ENCODE measurements at places on chromosomes 12 and 14. TPM values are rescaled to one million over a fixed set of nuclear protein-coding genes. Genes with fewer than 3 reads are reported as not detected.

- no peak for DNase-seq
- H3K4me1 ChIP-seq: no peaks in the 10 kb centered on the region
- H3K27me3 ChIP-seq: no peaks in the 10 kb centered on the region
- no peak overlapping the region for H3K4me3 ChIP-seq
- no peak overlapping the region for H3K27ac ChIP-seq
Observed at GRCh38 chr12:76503957-76504356, 55.6 kb downstream of the OSBPL8 start.

DNA sequence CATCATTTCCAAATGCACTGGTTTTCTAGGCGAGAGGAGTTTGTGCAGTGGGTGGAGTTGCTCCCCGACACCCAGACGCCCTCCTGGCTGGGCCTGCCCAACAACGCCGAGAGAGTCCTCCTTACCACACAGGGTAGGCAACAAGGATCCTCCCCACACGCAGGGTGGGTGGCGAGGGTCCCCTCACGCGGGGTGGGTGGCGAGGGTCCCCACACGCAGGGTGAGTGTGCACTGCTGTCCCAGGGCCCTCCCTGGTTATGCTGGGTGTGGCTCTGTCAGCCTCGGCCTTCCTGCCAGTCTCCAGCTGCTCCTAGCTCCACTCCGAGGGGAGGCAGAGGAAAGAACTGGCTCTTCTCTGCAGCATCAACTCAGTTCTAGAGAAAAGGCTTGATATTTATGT lies 42.3 kb downstream of the HSP90AA1 start:
- no peak for DNase-seq
- peak overlapping the region; percentile 10 for H3K27ac ChIP-seq
- no peak overlapping the region for H3K4me3 ChIP-seq
- no peaks in the 10 kb centered on the region for H3K27me3 ChIP-seq
- no peaks in the 10 kb centered on the region for H3K4me1 ChIP-seq

Gene GATC
- total RNA-seq: 18.2 TPM

GRCh38 chr12:32761716-32762115 lies 6.0 kb upstream of the YARS2 start:
- DNase-seq: no peak
- no peaks in the 10 kb centered on the region for H3K27me3 ChIP-seq
- no peak overlapping the region for H3K4me3 ChIP-seq
- no peaks in the 10 kb centered on the region for H3K4me1 ChIP-seq
- no peaks in the 10 kb centered on the region for H3K36me3 ChIP-seq

DNA sequence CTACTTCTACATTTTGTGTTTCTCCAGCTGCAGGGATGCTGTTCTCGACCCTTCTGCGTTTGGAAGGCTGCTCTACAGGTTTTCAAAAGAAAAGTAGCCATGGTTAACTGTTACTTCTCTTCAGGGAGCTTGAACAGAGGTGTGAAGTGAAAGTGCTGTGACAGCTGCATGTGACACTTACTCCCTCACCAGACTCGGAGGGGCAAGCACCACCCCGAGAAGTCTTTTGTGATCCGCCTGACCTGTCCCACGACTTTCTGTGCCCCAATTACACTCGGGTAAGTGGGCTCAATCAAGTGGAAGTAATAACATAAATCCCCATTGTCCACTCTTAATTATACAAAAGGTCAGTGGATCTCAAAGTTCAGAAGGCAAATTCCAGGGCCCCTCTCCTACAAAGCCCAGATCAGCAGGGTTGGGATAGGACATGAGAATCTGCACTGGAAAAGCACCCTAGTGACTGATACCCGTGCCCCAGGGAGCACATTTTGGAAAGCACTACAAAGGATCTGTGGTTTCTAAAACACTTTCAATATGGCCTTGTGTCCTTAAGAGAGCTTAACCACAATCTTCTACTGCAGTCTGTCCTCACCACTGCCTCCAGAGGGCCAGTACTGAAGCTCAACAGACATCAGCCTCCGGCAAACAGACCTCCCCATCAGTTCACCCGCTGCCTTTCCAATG lies 11.5 kb downstream of the FICD start:
- peak; percentile 19 for DNase-seq
- H3K36me3 ChIP-seq: peaks cover 27% of the 10 kb centered on the region
- no peaks in the 10 kb centered on the region for H3K27me3 ChIP-seq
- H3K4me3 ChIP-seq: no peak overlapping the region
- H3K27ac ChIP-seq: no peak overlapping the region

Gene ZDHHC22
- not detected for total RNA-seq

Gene RD3L
- total RNA-seq: not detected

DNA sequence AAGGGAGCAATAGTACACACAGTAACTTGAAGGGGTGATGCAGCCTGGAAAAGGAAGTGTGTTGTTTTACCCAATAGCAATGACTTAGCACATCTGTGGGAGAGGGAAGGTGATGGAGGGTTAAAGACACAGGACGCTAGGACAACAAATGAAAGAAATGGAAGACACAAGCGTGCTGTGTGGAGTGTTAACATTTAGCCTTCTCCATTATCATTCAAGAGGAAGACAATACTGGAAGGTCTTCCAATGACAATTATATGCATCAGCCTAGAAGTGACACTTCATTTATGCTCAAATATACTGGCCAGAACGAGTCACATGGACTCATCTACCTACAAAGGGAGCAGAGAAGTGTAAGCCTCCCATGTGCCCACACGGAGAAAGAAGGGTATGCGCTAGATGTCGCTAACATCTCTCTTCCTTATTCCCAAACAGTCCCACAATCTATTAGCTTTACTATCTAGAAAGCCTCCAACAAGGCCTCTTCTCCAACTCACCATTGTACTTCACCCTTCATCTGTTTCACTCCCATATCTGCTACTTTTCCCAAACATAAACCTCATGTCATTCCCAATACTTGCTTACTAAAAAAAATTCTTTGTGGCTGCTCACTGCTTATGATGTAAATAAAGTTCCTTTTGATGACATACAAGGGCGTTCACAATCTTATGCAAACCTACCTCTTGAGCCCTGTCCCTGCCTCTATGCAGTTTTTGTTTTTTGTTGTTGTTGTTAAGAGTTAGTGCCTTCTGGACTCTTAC lies 20.3 kb downstream of the PPM1H start:
- no peak for DNase-seq
- H3K4me3 ChIP-seq: no peak overlapping the region
- H3K27me3 ChIP-seq: no peaks in the 10 kb centered on the region
- H3K27ac ChIP-seq: no peak overlapping the region

- no peaks in the 10 kb centered on the region for H3K27me3 ChIP-seq
- H3K27ac ChIP-seq: no peak overlapping the region
- H3K36me3 ChIP-seq: no peaks in the 10 kb centered on the region
- peak; percentile 1 for DNase-seq
- no peak overlapping the region for H3K4me3 ChIP-seq
Observed at GRCh38 chr12:44616402-44616801, 259.7 kb downstream of the NELL2 start.
